ENCODE measurements at places on chromosomes 1 and 21.

DNA sequence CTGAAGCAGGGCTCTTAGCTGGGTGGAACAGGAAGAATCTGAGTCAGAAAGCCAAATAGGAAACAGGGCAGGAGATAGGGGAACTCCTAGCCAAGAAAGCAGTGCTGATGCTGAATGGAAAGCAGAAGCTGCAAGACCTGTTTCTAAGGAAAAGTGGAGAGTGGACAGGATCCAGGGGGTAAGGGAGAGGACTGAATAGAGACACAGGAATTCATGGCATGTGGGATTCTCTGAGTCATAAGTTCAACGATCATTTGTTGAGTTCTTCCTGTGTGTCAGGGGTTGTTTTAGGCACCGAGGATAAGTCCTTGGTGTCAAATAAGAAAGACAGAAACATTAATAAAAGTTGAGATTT is 153.8 kb upstream of the FGGY start:
- no peak for DNase-seq

- no peak for DNase-seq
Measured at GRCh38 chr1:106768077-106768476, 288.4 kb upstream of the PRMT6 start.

DNA sequence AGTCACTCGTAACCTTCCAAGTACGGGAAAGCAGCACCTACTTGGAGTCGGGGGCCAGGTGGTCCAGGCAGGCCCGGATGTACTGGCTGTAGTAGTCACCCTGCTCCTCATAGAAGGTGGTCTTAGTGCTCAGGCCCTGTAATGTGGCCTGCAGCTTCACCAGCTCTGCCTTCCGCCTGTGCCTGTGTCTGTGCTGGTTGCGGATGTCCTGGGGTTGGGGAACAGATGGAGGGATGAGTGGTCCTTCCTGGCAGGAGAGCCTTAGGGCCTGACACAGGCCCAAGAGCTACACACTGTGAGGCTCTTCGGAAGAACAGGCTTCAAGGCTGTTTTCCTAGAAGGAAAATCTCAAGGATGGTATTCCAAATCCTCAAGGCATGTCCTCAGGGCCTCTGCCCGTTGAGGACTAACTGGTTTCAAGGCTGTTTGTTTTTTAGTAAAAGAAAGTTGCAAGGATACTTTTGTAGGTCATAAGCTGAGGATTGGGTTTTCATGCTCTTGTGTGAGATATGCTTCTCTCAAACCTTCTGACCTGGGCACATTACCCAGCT is 28.4 kb upstream of the MEF2D start:
- no peak for DNase-seq

DNA sequence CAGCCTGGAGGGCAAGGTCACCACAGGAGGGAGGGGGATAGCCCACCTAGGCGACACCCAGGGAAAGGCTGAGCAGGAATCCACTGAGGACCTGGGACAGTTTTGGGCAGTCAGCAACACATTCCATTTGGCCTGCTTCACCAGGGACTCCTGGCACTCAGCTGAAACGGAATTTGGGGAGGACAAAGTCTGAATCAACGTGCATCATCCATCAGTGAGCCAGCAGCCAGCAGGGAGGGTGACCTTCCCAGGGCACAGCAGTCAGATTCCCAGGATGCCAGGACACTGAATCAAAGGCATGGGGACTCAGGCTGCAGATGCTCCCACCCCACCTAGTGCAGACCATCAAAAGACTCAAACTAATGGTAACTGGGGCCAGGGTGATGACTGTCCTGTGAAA is 4.6 kb downstream of the SH3BP5L start:
- no peak for DNase-seq

DNA sequence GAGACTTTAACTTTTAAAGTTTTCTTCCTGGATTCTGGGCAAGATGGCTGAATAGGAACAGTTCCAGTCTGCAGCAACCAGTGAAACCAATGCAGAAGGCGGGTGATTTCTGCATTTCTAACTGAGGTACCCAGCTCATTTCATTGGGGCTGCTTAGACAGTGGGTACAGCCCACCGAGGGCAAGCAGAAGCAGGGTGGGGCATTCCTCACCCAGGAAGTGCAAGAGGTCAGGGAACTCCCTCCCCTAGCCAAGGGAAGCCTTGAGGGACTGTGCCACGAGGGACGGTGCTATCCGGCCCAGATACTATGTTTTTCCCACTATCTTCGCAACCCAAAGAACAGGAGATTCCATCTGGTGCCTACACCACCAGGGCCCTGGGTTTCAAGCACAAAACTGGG is 121.0 kb downstream of the VAV3 start:
- DNase-seq = no peak

GRCh38 chr1:195097316-195097715 is 1510.9 kb downstream of the KCNT2 start:
- DNase-seq = no peak

DNA sequence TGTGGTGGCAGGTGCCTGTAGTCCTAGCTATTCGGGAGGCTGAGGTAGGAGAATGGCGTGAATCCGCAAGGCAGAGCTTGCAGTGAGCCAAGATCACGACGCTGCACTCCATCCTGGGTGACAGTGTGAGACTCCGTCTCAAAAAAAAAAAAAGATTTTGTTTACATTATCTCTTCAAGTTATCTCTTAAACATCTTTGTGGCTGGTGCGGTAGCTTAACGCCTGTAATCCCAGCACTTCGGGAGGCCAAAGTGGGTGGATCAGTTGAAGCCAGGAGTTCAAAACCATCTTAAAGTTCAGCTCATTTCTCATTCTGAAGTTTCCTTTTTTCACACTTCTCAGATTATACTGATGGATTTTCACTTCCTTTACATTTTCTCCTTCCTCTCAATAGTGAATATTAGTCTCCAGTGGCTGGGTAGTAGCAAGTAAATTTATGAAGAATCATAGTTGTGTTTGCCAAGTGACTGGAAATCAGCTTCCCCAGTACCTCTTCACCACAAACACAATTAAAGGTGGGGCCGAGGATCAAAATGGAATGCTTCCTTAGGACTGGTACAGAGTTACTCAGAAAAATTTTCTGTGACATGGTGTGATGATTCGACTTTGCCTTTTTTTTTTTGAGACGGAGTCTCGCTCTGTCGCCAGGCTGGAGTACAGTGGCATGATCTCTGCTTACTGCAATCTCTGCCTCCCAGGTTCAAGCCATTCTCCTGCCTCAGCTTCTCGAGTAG is 13.8 kb downstream of the PIP5K1A start:
- DNase-seq = no peak

GRCh38 chr1:154337253-154337894 is 12.0 kb downstream of the ATP8B2 start:
- DNase-seq = no peak

GRCh38 chr21:45132841-45133573 is 58.6 kb downstream of the ADARB1 start:
- no peak for DNase-seq

DNA sequence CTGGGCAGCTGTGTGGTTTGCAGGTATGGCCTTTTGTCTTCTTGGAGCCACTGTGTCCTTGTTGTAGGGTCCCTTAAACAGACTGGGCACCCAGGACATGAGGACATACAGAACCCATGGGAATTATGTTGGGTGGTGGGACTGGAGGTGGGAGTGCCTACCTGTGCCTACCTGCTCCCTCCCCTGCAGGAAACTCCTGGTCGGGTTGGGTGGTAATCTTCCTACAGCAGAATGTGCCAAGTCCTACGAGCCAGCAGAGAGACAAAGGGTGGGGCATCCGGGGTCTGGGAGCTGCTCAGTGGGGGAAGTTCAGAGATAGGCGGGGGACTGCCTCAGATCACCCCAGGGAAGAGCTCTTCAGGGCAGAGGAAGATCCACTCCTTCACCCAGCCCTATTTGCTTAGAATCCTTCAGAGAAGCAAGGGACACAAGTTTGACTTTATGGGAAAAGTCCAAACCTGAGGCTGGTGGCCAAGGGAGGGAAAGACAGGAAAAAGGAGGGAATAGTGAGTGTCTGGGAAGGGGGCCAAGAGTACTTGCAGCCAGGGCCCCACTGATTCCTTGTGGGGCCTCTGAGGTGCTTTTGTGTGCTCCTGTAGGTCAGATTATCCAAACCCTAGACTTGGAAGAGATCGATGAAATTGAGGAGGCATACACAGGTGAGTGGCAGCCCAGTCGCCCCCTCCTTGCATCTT is 58.3 kb downstream of the KIF21B start:
- no peak for DNase-seq
